ENCODE measurements at places on chromosomes 16 and 17.

GRCh38 chr16:70800311-70800710, 647 bp downstream of the VAC14 start:
- DNase-seq: no peak

GRCh38 chr17:46157443-46158062, 35.7 kb downstream of the KANSL1 start:
- no peak for DNase-seq

- DNase-seq: no peak
These were observed 95.2 kb upstream of the SEC14L1 start for GRCh38 chr17:77045441-77046041.

DNA sequence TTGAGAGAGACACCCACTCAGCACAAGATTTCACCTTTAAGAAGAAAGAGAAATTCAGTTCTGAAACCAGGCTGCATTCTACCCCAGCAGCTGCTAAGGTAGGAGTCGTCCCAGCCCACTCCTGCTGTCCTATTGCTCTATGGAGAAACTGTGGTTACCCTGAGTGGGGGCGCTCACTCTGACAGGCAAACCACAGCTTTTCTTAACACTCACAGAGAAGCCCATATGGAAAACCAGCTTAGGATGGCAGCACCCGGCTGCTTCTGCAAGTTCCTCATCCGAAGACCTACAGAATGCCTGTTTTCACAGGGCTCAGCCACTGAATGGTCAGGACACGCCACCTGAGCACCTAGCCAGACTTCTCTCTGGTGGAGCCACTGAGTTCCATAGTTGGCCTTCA, 7.5 kb downstream of the ATP5PD start:
- DNase-seq: no peak

DNA sequence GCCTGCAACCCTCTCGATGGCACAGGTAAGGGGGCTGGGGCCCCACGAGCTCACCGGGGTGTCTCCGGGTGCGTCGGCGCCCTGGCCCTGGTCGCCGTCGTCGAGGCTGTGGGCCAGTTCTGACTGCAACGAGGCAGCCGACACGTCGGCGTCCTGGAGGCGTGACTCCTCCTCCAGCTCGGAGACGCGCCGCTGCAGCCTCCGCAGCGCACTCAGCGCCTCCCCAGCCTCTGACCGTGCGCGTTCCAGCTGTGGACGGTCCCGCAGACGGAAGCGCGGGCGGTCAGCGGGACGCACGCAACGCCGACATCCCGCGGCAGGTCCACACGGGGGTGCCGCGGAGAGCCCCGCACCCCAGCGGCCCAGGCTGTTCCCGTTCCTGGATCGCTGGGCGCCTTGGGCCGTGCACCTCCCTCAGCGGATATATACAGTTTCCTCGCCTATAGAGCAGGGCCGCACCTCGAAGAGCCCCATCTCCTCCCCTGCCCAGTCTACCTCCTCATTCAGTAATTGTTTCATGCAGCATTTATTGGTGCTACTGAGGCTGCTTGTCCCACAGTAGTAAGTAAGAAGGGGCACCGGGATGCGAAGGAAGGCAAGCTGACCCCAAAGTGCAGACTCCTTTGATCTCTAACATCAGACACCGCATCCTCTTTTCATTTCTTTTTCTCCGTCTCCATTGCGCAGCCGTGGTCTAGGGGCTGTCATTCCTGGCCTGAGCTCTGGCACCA, 5.8 kb downstream of the THOC6 start:
- no peak for DNase-seq

GRCh38 chr16:89410322-89410721, 80.0 kb downstream of the ANKRD11 start:
- no peak for DNase-seq
